SJSA1 (cell line): ENCODE measurements at places on chromosomes 2 and 18.

GRCh38 chr2:203706403-203706802, at the start of gene CD28:
Gene CD28 (plus strand): TSS chr2:203706639. CDS start chr2:203706697, 58 bp downstream.
- DNase-seq: no peak

GRCh38 chr2:117982376-117983033, 31.4 kb downstream of the CCDC93 start:
- no peak for DNase-seq

DNA sequence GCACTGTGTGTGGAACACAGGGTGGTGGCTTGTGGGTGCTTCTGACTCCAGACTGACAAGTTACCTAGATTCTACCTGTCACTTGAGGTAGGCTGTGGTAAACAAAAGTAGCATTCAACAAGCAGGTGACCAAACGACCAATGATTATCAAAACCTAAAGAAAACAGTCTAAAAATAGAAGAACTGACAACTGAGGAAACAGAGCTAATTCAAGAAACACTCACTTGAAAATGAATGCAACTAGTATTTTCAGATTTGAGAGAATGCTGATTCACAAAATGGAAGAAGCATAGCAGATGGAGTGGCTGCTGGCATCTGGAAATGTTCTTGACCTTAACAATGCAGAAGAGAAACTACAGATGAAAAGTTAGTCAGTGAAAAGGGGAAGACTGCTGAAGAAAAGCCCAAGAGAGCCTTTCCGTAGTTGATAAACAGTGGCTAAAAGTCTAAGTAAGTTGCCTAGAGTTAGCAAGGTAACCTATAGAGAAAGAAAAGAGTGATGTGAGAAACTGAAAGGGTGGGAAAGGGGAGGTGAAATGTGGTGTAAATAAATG, 170.4 kb downstream of the NCK2 start:
- DNase-seq: no peak

GRCh38 chr2:144751142-144751905, 231.4 kb upstream of the ZEB2 start:
- DNase-seq: no peak

DNA sequence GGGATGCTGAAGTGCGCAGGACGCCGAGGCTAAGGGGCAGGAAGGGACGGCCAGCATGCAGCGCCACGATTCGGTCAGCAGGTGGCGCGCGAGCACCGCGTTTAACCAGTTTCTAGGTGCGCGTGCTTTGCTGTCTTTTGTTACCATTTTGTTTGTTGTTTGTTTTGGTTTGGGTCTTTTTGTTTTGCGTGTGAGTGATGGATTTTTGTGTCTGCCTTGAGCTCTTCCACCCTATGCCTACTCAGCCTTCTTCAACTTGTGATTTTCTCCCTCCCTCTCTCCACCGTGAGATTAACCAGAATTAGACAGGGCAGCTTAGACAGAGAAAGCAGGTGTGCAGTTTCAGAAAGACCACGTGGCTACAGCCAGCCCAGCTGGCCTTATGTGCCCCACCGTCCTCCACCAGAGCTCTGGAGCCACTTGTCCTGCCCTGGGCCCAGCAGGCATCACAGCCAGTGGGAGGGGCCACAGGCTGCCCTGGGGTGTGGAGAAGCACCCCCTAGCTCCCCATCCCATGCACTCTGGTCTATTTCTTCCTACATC, 180.2 kb downstream of the RNF144A start:
- peak; percentile 62 for DNase-seq

- no peak for DNase-seq
Observed at GRCh38 chr2:148990968-148991367, 47.5 kb upstream of the LYPD6B start.
